Posterior cingulate gyrus (tissue), 11 donors: ENCODE measurements at places on chromosomes 6 and 20.
A peak's percentile ranks its signal among the peaks of the same experiment; 100 is the strongest.

DNA sequence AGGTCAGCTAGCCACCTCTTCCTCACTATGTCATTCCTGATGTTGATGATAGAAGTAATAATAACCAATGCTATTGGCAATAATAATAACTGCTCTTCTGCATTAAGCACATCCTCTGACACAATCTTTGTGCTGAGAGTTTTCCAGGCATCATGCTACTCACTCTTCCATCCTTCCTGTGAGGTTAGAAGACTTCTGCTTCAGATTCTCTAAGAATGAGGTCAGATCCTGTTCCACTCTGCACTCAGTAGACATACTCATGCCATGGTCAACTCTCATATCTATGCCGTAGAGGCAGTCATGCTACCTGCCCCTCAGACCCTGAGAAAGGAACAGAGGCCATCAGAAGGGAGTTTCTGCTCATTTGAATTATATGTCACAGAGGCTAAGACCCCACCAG, 98.1 kb upstream of the TOP1 start:
- DNase-seq, result no peak

DNA sequence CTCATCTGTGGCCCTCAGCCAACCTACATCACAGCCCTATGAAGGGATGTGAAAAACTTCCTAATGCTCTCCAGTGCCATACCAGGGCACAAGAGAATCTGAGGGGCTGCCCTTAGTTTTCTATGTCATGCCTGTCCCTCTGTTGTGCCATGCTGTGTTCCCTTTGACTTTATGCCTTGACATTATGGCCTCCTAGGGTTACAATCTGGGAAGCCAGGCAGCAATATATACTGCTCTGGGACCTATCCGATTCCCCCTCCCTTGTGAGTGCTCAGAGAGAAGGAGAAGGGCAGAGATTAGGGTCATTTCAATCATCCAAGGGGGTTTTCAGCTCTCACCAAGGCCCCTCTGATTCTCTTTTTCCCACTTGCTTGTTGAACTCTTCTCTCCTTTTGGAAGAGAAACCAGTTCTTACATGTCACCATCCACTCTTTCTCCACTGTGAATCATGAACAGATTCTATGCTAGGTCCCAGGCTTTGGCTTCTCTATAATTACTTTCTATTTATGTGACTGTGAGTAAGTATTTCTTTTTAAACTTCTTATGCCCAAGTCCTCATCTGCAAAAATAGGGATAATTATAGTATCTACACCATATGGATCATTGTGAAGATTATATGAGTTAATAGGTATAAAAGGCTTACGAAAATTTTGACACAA, 14.2 kb upstream of the FRK start:
- DNase-seq, result no peak

DNA sequence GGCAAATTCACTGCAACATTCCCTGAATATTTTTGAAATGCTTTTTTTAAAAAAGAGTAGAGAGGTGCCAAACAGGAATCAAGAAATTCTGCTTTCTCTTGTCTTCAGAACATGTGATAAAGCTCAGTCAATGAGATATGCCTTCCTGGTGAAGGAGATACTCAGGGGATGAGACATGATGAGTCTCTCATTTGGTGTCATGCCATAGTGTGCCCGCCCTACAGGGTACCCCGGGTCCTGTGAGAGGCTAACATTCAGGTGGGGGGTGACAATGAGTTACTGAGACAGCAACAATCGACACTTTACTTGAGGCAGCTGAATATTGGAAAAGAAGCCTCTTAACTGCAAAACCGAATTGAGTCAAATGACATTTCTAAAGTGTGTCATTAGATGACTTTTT, 6.7 kb downstream of the CCR6 start:
- no peak for DNase-seq

DNA sequence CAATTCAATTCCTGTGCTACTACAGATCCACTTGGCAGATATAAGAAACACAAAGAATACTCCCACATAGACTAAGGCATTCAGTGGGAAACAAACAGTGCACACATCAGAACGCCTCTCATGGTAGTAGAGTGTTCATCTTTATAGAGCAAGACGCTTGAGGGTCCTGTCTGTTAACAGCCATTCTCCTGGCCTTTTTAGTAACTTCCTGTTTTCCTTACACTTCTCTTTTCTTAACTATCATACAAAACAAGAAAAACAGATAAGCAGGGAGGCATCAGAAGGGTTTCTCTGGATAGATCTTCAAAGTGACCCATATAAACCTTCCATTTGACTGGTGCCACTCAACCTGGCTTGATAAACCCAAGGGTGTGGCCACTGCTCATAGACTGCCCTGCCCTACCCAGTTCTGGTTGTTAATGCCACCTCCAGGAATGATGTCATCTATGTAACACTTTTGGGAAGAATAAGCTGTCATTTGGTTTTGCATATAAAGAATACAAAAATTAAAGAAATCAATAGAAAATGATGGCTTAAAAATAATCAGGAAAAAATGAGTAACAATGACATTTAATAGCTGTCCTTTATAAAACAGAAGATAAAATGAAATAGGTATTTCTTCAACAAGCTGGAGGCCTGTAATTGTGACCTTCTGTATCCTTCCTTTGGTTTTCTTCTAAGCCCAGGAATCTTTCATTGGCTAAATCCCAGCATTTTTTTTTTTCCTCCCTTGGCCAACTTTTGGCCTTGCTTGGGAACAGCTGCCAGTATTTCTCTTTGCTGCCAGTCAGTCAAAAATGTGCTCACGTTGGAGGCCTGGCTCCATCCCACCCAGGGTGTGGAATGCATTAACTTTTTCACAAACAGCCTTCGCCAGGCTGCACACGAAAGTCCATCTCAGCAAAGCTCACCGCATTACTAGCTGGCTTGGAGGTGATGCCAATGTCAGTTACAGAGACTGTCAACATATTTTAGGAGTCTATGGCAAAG, 103.5 kb downstream of the GJA10 start:
- DNase-seq, result no peak

DNA sequence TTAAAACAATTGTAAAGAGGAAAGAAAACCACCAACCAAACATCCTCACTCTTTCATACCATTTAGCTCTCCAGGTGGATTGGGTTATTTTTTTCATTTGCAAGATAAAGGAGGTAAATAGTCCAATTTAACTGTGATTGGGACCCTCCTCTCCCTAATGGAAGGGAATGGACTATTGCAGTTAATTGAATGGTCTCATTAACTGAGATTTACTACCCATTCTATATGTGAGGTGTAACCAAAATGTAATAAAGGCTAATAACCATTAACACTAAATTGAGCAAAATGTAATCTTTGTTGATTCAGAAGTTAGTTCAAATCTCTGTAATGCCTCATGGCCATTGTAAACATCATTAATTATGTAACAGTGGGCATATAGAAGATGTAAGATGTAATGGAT, 105.0 kb downstream of the KLHL32 start:
- no peak for DNase-seq

DNA sequence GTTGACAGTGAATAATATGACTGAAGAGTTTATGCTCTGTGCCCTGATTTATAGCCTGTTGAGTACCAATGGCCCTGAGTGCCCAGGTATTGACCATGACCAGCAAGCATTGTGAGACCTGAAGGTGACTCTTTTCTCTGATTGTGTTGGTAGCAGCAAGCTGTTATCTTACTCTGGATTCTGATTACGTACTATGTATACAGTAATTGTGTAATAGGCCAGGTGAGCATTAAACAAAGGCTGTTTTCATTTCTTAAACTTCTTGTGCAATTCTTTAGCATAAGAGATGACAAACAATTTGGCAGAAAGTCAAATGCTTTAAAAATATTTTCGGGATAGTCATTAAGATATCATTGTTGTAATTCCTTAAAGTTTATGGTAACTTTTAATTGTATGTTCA, 111.7 kb upstream of the PTPRK start:
- DNase-seq, result no peak

- DNase-seq, result peak; percentile 18
Observed at GRCh38 chr6:69866351-69866769, at the start of gene COL19A1. Gene COL19A1 (plus strand): TSS chr6:69866556. CDS start chr6:69879568, 13,012 bp downstream.

DNA sequence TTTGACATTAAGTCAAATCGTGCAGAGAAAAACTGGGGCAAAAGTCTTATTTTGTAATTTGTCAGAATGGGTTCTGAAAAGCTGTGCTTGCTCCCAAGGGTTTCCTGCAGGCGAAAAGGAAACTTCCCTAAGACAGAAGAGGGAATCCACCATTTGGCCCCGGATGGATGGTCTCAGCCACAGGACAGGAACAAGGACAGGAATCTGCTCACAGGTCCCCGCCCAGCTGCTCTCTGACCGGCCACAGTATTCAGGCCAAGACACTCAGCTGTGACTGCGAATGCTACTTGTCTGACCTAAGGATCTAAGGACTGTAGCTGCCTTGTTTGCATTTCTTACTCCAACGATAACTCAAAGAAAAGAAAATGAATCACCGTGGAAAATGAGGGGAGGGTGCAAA, 197.0 kb downstream of the BMP7 start:
- DNase-seq, result no peak

DNA sequence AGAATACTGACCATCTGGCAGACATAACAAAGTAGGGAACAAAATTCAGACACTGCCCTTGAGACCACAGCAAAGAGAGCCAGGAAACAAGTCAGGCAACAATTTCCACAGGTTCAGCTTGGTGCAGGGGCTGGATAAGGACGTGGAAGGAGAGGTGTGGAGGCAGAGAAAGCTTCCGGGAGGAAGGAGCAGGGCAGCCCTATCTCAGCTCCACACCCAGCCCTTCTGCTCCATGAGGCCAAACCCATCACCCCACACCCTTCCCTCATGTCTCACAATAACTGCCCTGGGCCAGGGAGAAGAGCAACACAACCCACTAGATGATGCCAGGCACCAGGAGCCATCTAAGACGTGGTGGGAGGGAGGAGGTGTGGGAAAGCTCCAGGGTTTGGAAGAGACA, 5.8 kb downstream of the SNHG17 start:
- no peak for DNase-seq

DNA sequence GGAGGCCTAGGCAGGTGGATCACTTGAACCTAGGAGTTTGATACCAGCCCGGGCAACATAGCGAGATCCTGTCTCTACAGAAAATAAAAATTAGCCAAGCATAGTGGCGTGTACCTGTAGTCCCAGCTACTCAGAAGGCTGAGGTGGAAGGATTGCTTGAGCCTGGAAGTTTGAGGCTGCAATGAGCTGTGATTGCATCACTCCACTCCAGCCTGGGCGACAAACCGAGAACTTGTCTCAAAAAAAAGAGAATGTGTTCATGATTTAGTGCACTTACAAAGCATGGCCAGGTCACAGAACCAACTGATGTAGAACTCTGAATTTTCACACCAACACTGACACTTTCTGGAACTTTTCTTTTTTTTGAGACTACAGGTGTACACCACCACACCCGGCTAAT, 182.7 kb downstream of the ZFP64 start:
- no peak for DNase-seq

DNA sequence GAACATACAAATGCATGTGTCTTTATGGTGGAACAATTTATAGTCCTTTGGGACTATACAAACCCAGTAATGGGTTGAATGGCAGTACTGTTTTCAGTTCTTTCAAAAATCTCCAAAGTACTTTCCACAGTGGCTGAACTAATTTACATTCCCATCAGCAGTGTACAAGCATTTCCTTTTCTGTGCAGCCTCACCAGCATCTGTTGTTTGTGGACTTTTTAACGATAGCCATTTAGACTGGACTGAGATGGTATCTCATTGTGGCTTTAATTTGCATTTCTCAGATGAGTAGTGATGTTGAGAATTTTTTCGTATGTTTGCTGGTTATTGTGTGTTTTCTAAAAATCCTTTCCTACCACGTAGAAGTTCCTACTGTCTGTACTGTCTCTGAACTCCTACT, 327.2 kb upstream of the ZFP64 start:
- DNase-seq, result no peak

DNA sequence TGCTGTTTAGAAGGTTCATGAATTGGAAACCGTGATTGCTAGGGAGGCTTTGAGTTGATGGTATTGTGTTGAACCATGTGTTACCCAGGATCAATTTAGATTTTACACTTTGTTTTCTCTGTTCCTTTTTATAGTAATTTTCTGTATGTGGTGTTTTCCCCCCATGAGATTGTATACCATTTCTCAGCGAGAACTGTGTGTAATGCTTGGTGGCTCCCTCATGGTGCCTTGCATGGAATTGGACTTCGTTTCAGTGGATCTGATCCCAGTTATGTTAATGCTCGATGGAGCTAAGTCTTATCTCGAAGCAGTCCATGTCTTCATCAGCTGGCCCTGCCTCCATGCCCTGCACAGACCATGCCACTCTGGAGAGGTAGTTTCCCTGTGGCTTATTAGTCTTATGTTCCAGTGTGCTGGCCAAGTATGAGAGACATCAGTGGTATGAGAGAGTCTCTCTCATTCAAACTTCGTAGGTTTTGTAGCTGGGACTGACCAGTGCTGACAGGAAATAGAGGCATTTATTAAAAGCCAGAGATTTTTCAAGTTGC, 18.7 kb downstream of the PTPN1 start:
- DNase-seq, result no peak

DNA sequence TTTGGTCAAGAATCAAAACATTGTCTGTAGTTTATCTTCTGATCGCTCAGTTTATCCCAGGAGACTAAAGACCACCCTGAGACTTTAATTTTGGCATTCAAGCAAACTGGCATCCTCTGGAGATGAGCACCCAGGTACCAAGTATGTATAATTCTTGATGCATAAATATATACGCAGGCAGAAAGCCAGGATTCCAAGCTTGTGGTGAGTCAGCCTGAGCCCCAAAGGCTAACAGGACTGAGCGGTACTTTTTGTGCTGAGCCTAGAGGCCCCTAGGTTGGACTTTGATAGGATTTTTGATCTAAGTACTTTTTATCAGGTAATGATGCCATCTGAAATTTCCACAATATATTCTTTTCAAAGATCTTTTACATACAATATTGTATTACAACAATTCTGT, 301.3 kb downstream of the TFAP2B start:
- DNase-seq, result no peak

DNA sequence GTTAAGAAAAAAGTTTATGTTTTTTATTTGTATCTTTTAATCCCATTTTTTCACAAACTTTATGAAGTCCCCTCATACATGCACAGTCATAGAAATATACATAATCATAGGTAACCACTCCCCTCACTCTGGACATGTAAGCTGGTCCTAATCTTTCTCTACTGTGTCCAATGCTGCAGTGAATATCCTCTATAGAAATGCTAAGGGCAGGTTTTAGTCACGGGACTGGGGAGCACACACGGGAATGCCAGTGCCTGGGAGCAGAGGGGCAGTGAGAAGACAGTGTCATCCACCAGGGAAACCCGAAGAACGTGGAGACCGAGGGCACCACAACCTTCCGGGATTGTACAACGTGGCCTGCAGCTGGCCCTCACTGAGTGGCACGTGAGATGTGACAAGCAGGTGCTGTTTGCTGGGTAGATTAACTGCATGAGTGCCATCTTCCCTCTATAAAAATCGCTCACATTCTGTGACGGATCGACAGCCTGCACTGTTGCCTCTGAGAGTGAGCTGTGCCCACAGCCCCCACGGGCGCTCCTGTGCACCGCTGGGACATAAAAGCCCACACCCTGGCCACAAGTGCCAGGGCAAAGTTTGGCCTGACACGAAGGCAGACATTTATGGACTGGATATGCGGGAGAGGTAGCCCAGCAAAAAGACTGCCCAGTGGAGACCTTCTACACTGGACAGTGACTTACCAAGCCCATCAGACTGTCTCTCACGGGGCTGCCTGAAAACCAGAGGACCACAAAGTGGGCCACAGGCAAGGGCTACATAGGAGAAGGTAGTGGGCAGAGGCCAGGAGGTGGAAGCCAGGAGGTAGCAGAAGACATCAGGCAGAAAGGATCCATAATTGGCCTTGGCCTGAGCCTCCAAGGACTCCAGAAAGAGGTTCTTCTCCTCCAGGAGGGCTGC, 63.2 kb downstream of the FGD2 start:
- DNase-seq, result no peak
